ENCODE measurements at places on chromosomes 5 and 9.

GRCh38 chr9:114518599-114519022, 13.3 kb upstream of the WHRN start:
- DNase-seq, result no peak

DNA sequence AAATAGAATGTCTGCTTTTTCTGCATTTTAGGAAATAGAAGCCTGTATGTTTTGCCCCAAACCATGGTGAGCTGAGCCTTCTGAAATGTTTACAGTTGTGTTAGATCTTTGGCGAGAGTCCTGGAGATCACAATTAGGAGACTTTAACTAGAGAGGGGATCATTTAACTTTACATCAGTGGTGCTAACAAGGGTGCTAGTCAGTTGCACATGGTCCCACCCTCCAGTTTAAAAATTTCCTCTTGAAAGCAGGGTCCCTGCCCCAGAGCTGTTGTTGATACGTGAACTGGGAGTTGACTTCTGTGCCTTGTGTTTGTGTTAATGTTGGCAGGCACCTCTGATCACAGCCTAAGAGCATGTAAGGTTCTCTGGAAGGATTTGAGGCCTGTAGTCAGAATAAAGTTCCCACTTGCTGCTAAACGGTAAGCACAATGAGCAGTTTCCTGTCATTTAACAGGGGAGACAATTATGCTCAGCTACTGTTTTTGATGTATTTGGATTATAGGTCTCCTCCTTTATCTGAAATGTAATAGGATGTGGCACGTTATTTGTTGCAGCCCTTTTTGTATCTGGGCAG, 43.7 kb downstream of the RASGRF2 start:
- DNase-seq, result no peak

DNA sequence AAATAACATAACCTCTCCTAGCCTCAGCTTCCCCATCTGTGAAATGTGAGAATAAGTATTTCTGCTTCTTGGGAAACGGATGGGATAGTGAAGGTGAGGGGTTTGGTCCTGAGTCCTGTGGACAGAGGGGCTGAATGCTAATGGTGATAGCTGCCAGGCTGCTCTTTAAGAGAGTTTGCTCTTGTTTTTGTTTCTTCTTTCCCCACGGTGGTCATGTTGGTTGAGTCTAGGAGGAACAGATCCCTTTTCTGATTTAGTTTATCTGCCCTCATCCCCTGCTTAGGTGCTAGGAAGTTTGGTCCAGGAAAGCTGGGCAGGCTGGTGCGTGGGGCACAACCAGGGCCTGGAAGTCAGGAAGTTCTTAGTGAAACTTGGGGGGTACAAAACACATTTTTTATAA, 7.7 kb upstream of the PITX1 start:
- DNase-seq, result no peak

DNA sequence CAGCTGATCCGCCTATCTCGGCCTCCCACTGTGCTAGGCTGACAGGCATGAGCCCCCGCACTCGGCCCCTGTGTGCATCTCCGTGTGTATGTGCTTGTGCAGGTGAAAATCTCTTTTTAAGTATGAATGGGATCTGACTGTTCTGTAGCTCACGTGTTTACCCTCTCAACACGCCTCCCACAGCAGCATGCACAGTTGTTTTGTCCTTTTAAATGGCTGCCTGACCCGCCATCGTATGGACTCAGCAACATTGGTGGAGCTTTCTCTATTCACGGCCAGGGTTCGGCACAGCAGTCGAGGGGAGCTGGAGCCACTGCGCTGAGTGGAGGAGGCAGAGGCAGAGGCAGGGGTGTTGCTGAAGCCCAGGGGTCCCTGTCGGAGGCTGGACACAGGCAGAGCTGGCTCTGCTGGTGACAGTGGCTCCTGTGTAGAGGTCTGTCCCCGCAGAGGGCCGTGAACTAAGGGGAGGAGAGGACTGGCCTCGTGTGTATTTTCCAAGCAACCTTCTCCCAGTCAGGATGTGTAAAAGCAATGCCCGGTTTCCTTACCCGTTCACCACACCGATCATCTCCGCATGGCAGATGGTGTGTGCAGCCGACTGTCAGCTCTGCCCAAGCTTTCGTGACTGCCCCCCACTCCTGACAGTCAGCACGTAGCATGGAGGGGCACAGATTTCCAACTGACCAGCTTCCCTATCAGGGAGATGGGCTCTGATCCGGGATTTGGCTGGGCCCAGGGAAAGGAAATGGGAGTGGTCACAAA, 37.3 kb downstream of the MRPL36 start:
- DNase-seq, result no peak

DNA sequence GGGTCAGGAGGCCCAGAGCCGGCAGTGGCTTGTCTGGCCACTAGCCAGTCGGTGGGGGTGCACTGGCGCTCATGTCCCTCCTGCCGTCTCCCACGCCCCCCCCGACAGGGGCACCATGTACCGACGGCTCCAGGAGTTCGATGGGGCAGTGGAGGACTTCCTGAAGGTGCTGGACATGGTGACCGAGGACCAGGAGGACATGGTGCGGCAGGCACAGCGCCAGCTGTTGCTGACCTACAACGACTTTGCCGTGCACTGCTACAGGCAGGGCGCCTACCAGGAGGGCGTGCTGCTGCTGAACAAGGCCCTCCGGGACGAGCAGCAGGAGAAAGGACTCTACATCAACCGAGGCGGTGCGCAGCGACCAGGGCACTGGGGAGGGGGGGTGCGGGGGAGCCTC, 8.1 kb downstream of the TTC16 start:
- DNase-seq, result no peak

- DNase-seq, result no peak
These were observed 20.5 kb upstream of the PITX1 start for GRCh38 chr5:135054546-135054945.

Measured in activated CD8-positive, alpha-beta memory T cell treated with anti-CD3 and anti-CD28 coated beads for 4 hours (primary cell).